Activated CD8-positive, alpha-beta T cell treated with anti-CD3 and anti-CD28 coated beads for 36 hours (primary cell): ENCODE measurements at places on chromosomes 4 and X. TPM values are rescaled to one million over a fixed set of nuclear protein-coding genes. Genes with fewer than 3 reads are reported as not detected.

DNA sequence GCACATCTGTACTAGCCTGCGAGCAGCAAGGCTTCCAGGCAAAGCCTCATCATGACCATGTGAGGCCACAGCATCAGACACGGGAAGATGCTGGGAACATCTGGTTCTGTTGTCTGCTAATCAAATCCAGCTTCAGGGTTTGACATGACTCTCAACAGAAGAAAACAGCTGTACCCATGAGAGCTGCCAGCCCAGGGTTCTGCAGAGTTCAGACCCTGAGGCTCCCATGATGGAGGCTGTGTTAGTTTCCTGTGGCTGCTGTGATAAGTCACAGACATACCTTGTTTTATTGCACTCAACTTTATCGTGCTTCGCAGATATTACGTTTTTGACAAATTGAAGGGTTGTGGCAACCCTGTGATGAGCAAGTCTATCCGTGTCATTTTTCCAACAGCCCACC is 37.5 kb downstream of the JAKMIP1 start:
- DNase-seq: no peak

- DNase-seq: no peak
Measured at GRCh38 chr4:47160095-47160494, 128.7 kb downstream of the GABRB1 start.

DNA sequence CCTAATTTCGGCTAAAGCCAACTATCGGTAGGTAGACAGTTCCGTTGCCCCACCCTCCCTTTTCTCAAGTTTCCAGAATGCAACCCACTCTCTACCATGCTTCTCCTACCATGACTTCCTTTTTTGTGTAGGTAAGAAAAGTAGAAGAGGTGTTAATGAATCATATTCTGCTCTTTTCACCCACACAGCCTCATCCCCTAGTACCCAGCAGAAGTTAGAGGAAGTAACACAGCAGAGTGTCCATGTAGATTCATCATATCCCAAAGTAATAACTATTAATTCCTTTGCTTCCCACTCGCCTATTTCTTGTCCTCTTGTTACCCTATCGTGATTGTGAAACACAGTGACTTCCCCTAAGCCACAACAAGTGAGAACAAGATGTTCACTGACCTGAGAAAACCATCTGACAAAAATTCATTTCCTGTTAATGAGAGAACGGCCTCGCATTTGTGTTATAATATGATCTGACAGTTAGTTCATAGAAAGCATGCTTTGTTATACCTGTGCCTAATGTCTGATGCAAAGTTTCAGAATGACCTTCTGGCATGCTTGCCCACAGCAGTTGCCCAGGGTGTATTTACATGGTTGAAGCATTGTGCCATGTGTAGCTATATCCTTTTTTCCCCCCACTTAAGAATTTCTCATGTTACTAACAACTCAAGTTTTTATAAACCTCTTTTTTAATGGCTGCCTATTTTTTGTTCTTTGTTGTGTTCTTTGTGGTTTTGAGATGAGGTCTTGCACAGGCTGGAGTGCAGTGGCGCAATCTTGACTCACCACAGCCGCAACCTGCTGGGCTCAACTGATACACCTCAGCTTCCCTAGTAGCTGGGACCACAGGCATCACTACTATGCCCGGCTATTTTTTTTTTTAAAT is 185.6 kb downstream of the RAP1GDS1 start:
- peak; percentile 85 for DNase-seq

DNA sequence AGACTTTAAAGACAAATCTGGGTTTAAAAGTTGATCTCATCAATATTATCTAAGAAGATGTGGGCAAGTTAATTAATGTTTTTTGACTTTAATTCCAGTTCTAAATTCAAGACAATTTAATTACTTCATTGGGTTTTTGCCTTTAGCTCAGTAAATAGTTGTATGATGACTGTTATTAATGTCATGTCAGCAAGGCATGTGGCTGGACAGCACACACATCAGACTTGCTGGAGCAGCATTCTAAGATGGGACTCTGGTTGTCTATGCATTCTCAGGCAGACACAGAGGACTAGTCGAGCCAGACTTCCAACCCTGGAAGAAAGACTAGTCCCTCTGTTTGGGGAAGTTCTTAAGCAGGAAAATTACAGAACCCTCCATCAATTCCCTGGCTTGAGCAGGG is 180.7 kb upstream of the GK2 start:
- no peak for DNase-seq

DNA sequence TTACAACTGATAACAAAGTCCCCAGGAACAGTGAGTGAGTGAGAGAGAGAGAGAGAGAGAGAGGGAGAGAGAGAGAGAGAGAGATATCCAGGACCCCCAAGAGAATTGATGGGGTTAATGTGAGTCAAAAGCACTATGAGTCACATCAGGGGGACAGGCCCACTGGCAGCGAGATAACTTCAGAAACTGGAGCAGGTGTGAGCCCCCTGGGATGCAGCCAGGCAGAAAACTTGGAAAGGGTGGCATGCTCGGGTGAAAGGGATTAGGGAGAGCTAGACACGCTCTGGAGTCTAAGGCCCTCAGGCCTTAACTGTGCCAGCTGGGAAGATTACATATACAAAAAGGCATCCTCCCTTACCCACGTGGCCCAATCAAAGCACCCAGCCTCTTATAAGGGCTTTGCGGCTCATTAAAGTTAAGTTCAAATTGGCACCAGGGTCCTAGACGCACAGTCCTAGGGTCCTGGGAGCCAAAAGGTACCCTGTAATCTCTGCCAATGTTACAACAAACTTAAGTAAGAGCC is 841 bp downstream of the ACOT9 start:
- peak; percentile 34 for DNase-seq

DNA sequence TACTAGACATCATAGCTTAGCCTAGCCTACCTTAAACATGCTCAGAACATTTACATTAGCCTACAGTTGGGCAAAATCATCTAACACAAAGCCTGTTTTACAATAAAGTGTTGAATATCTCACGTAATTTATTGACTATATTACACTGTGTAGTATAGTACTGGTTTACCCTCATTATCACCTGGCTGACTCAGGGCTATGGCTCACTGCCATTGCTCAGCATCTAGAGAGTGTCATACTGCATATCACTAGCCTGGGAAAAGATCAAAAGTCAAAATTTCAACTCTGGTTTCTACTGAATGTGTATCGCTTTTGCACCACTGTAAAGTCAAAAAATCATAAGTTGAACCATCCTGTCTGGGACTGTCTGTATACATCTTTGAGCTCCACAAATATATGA is 78.6 kb downstream of the CEP44 start:
- DNase-seq: no peak

The MAGEB6B gene
- total RNA-seq: not detected

The SFRP2 gene
- total RNA-seq: not detected

The FGFR3 gene
- 0.07 TPM for total RNA-seq

The GABRQ gene
- not detected for total RNA-seq
